ENCODE measurements at places on chromosomes 11 and 22. TPM values are rescaled to one million over a fixed set of nuclear protein-coding genes. Genes with fewer than 3 reads are reported as not detected.

ACR gene
- 0.21 TPM for polyA plus RNA-seq

GRCh38 chr22:17705951-17706900 lies 67.7 kb downstream of the BCL2L13 start:
- H3K27me3 ChIP-seq = no peaks in the 10 kb centered on the region
- peak overlapping the region; percentile 4 for H3K4me3 ChIP-seq
- peak overlapping the region; percentile 75 for H3K27ac ChIP-seq
- H3K4me1 ChIP-seq = peaks cover 22% of the 10 kb centered on the region
- no peak for DNase-seq
- no peaks in the 10 kb centered on the region for H3K36me3 ChIP-seq

GRCh38 chr11:43942662-43943371 lies 380 bp downstream of the C11orf96 start:
- H3K4me1 ChIP-seq = peaks cover 42% of the 10 kb centered on the region
- H3K36me3 ChIP-seq = no peaks in the 10 kb centered on the region
- H3K27ac ChIP-seq = peak overlapping the region; percentile 55
- DNase-seq = no peak

DNA sequence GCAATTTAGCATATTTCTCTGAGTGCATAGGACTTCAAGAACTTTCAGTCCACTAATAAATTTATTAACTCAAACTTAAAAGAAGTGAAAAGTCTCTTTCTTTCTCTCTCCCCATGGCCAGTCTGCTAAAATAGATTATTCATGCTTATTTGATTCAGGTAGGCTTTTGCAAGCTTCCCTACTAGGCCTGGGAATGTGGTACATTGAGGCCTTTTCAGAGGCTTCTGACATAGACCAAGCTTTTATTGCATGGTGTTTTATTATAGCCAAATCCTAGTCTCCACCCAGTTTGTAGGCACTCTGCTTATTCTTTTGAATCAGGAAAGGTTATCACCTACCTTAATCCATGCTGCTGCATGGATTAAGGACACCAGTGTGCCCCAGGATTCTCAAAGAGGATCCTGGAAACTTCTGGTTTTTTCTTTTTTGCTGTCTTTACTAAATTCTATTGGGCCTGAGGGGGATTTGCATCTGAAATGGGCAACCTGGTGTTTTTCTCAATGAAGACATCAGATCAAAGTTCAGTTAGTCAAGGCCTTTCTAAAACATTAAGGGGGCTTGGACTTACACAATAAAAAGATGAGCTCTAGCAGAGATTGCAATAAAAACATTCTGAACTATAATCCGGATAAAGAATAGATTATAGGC lies 92.2 kb downstream of the ELP4 start:
- H3K27me3 ChIP-seq = no peaks in the 10 kb centered on the region
- DNase-seq = no peak
- no peaks in the 10 kb centered on the region for H3K36me3 ChIP-seq
- H3K4me1 ChIP-seq = no peaks in the 10 kb centered on the region
- no peak overlapping the region for H3K27ac ChIP-seq

DNA sequence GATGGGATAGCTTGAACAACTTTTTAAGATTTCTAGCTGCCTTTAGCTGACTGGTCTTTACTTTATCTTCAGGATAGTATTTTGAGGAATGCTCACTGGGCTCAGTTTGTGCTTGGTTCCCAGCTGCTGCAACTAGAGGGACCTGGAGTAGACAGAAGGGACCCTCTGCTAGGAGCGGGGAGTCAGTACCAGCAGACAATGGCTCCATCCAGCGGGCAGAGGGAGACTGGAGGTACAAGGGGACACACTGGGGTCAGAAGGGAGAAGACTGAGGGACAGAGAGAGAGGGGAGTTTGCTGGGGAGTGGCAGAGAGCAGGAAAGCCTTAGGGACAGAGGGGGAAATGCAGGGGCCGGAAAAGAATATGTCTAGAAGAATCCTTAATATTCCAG lies 22.0 kb upstream of the ACER3 start:
- H3K27me3 ChIP-seq = no peaks in the 10 kb centered on the region
- no peak overlapping the region for H3K4me3 ChIP-seq
- no peak for DNase-seq
- peaks cover 31% of the 10 kb centered on the region for H3K4me1 ChIP-seq

- H3K4me3 ChIP-seq = no peak overlapping the region
- H3K27ac ChIP-seq = no peak overlapping the region
- H3K4me1 ChIP-seq = no peaks in the 10 kb centered on the region
- H3K36me3 ChIP-seq = peaks cover 38% of the 10 kb centered on the region
- DNase-seq = no peak
Observed at GRCh38 chr11:63747011-63747410, 21.6 kb downstream of the ZFTA start.

Data from spleen (tissue), 13 donors.